ENCODE measurements at places on chromosomes 7 and 10. TPM values are rescaled to one million over a fixed set of nuclear protein-coding genes. Genes with fewer than 3 reads are reported as not detected.

FAM237B gene
- not detected for polyA plus RNA-seq

DNA sequence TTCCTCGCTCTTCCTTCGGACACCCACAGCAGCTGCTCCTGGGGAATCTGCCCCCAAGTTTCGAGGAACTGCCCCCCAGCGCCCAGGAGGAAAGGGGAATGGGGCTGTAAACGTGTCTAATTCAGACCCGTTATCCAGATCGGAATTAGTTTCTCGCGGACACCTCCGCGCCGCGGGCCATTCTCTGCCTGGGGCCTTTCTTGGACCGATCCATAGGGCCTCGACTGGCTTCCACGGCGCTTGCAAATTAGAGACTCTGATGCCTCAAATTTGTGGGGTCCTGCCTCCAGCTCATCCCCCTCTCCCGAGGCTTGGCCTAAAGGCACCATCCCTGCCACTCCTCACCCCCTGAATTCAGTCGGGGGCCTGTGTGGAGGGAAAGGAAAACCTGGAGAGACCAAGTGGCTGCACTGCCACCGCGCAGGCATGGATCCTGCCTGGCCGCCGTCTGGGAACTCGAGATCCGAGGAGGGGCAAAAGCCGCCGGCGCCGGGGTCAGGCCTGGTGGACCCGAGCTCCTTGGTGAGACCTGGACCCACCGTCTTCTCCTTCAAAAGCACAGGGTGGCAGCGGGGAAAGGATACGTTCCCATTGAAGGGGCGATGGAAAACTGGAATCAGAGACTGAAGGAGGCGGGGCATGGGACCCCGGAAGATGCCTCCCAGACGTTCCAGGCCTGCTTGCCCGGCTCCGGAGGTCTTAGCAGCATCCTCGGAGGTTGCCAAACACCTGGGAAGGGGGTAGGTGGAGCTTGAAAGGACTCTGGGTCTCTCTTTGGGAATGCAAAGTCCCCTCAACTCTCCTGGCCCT, 13.7 kb downstream of the LBX1 start:
- no peak for DNase-seq

DNA sequence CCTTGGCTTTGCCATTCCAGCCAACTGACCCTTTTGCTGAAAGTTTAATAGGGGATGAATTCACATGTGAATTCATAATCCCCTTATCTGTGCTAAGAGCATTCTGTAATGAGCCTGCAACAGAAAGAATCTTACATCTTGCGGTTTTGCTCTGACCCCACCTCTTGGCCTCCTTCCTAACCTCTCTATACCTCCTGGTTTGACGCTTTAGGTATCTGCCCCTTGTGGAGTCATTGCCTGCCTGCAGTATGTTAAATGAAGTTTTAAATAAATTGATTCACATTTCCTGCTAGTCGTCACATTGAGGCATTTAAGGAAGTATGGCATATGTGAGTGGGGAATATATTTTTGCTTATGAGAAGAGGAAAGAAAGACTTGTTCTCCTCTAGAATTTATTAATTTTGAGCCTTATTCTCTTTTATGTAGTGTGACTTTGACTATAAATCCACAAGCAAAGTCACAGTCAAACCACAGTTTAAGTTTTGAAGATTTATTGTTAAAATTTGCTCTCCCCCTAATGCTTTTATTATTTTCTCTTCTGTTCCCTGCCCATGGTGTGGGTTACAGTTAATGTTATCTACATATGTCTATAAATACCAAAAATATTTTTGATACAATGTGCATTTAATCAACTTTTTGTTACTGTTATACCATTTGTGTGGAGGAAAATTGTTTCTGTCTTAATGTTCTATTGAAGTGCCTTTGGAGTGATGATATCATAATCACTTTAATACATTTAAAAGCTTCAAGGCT, 60.9 kb downstream of the LRMDA start:
- peak; percentile 23 for DNase-seq

- no peak for DNase-seq
Measured at GRCh38 chr7:2205036-2205780, 27.5 kb downstream of the MAD1L1 start.

NANOS1 gene
- polyA plus RNA-seq: not detected

DNA sequence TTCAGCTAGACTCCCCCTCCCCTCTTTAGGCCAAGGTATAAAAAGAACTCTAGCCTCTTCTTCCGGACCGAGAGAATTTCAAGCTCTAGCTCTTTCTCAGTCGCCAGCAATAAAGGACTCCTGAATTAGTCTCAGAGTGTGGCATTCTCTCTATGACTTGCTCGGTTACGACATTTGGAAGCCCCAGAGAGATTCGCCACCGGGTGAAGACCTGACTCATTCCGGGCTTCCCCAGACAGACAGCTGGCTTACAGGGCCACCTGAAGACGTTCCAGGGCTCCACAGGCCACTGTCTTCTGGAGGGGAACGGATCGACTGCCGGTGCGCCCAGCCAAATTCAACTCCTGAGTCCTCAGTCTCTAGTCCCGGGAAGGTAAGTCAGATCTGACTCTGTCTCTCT, at the start of gene AKR1B15:
Gene AKR1B15, plus strand, starts transcription at position 234 of the 400 bp plus-strand sequence. CDS start 15,510 bp downstream, outside the sequence.
- peak; percentile 42 for DNase-seq

DNA sequence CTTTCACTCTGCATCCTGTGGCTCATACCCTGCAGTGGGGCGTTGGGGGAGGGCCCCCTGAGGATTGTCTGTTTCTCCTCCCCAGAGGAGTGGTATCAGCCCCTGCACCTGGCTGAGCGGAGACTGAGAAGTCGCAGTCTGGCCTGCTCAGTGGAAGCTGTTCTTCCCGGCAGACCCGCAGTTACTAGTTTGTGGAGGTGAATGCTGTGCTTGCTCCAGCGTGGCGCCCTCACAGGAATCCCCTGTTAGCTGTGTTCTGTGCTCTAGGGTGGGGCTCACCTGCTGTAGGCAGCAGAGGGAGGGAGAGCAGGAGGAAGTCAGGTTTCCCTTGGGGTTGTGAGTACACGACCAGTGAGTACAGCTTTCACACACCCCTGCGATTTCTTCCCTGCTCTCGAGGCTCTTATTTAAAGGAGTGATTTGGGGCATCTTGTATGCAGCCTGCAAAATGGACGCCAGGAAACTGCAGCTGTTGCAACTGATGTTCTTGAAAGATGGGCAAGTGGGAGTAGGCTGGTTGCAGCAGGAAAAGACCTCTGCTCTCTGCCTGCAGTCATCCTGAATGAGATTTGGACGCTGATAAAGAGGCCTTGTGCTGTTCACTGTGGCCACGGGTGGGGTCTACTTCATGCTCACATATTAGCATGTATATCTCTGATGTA, 66.4 kb downstream of the HK1 start:
- DNase-seq: no peak

GRCh38 chr10:107450056-107450455, 285.6 kb upstream of the SORCS1 start:
- no peak for DNase-seq

DNA sequence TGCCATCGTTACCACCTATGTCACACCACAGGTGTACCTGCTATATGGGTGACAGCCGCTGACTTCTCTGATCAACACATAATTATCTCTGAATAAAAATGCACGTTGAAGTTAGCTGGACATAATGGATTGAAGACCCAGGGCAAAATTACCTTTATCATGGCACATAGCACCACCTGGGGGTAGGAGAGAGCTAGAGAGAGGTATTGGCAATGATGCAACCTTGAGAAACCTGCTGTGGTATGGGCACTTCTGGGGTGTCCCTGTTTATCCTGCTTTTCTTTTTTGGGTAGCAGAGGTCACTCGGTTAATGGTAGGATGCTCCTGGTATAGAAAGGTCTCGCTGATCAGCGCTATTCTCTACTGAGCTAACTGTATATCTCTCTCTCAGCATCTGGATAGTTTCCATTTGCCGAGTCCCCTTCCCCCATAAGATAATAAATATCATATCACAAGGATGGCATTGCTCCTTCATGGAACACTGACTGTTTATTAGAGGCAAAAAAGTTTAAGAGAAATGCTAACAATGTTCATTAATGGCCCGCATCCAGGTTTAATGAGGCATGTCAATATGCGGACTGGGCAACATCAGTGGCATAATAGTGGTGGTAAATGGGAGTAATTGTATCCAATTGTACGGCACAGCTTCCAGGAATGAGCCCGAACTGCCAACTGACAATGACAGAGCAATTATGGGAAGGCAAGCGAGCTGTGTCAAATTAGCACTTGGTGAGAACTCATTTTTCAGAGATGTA, 323.1 kb downstream of the TFEC start:
- DNase-seq: no peak

DNA sequence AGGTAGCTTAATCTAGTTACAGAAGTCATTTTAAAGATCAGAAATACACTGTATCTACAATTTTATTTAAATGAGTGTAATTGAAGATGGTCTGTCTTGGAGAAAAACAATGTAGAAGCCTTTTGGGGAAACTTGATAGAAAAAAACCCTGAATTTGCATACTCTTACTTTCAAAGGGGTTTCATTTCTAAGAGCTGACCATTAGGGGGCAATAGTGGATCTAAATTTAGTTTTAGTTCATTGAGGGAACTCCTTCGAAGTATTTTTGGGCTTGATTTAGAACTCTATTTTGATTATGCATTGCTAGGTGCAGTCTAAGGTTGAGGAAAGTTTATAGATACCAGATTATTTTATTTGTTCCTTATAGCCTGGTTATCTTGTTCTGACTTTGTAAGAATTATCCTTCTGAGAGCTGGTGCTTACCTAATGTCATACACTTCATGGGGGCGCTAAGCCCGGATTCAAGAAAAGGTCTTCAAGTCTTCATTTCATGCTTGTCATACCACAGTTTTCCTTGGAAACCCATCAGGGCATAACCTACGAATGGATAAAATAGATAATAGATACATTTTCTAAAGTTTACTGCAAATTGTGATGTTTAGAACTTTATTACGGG, 69.1 kb upstream of the MXI1 start:
- DNase-seq: peak; percentile 73

DNA sequence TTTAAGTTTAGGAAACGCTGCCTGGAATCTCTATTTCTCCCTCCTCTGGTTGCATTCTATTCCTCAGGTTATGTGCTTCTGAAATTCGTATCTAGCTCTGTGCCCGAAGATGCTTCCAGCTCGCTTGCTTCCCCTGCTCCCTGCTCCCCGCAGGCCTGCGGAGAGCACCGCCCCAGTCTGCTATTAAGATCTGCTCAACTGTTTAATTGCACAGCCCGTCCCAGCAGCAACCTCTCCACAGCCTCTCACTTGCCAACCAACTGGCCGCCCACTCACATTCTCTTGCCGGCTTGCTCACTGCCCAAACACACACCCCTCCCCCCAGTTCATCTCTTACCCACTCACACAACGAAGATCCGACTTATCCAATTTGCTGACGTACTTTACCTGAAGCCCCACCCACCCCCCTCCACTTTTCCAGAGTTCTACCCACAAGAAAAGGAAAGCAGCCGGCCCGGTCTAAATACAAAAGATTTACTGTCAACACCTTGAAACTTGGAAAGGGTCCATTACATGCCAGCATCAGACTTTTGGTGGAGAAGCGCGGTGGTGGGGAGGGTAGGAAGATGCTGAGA, 167.3 kb upstream of the KLF14 start:
- DNase-seq: no peak

DNA sequence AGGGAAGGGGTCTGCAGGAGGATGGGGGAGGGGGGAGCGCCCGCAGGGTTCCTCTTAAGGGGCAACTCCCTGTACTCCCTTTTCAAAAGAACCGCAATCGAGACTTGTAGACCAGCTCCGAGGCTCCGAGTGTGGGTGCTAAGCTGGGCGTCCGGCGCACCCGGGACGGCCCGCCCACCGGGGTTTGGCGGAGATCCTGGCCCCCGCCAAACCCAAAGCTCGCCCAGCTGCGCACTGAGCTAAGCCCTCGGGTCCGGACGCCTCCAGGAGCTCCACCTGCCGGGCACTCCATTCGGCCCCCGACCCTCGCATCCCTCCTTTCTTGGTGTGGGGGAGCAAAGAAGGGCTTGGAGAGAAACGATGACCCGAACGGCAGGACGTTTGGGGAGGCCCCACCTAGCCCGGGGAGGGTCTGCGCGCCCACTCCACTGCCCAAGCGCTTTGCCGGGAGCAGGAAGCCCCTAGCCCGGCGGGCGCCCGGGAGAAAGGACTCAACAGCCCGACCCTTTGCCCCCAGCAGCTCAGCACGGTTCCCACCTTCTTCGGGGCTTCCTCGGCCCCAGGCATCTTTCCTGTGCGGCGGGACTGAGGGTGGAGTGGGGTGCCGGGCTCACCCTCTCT, 651 bp downstream of the AFAP1L2 start:
- no peak for DNase-seq

PTPN12 gene
- polyA plus RNA-seq: 6.6 TPM

AGAP9 gene
- polyA plus RNA-seq: 0.24 TPM

- no peak for DNase-seq
Measured at GRCh38 chr10:128064970-128065580, 61.1 kb downstream of the MKI67 start.

GRCh38 chr10:106815427-106816043, 349.0 kb downstream of the SORCS1 start:
- DNase-seq: no peak

FAM131B gene
- not detected for polyA plus RNA-seq

- DNase-seq: no peak
Measured at GRCh38 chr7:19117870-19118608, 603 bp upstream of the TWIST1 start.

GRCh38 chr10:99425204-99425603, 5.2 kb downstream of the GOT1 start:
- no peak for DNase-seq

NFKB2 gene
- 104 TPM for polyA plus RNA-seq

POLR3A gene
- 4.7 TPM for polyA plus RNA-seq

PDZD8 gene
- 4.6 TPM for polyA plus RNA-seq

TAC1 gene
- polyA plus RNA-seq: not detected

GRCh38 chr7:137895301-137896221, 48.8 kb upstream of the DGKI start:
- no peak for DNase-seq

DNA sequence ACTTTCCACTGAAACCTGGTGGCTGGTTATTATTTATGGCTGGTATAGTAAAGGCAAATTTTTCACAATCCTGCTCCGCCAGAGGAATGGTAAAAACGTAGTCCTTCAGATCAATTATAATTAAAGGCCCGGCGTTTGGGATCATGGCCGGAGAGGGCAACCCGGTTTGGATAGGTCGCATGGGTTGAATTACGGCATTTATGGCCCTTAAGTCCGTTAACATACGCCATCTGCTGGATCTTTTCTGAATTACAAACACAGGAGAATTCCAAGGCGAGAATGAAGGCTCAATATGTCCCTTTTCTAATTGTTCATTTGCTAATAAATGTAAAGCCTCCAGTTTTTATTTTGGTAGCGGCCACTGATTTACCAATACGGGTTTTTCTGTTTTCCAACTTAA, 11.3 kb upstream of the TAS2R3 start:
- DNase-seq: no peak

NUTM2B gene
- 0.53 TPM for polyA plus RNA-seq

PAPOLB gene
- polyA plus RNA-seq: not detected

GRCh38 chr10:5533098-5533731, 8.5 kb downstream of the CALML3 start:
- DNase-seq: no peak

- no peak for DNase-seq
Measured at GRCh38 chr7:40742270-40742669, 607.5 kb downstream of the SUGCT start.

DNA sequence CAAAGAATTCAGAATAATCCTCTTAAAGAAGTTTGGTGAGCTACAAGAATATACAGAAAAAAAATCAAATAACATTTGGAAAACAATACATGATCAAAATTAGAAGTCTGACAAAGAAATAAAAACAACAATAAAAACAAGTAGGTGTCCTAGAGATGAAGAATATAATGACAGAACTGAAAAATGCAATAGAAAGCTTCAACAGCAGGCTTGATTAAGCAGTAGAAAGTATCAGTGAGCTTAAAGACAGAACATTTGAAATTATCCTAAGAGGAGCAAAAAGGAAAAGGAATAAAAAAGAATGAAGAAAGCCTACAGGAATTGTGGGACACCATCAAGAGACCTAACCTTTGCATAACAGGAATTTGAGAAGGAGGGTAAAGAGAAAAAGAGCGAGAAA, 238.8 kb downstream of the ZEB1 start:
- no peak for DNase-seq
